Activated CD4-positive, alpha-beta memory T cell treated with anti-CD3 and anti-CD28 coated beads, Interleukin-2, amount 10 ng/mL, durations not matched to agents 7 days and 5 days (primary cell): ENCODE measurements at places on chromosomes 6 and 20. TPM values are rescaled to one million over a fixed set of nuclear protein-coding genes. Genes with fewer than 3 reads are reported as not detected.

DNA sequence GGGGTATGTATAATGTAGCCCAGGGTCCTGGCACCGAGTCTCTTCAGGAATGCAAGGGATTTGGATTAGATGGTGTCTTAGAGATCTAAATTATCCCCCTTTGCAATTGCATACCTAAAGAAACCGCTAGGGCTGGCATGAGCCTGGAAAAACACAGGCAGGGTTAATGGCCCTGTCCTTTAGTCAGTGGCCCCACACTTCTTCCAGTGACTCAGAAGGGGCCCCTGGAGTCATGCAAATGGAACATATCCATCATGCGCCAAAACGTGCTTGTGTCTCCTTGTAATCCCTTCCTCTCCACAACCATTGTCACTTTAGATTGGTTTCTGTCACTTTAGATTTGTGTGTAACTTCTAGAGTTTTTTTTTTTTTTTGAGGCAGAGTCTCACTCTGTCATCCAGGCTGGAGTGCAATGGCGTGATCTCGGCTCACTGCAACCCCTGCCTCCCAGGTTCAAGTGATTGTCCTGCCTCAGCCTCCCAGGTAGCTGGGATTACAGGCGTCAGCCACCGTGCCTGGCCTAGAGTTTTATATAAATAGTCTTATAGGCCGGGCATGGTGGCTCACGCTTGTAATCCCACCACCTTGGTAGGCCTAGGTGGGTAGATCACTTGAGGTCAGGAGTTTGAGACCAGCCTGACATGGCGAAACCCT is 8.7 kb upstream of the MYBL2 start:
- peak overlapping the region; percentile 91 for H3K4me3 ChIP-seq
- H3K27me3 ChIP-seq = no peaks in the 10 kb centered on the region
- peaks cover 18% of the 10 kb centered on the region for H3K4me1 ChIP-seq
- peak; percentile 29 for DNase-seq
- H3K27ac ChIP-seq = peak overlapping the region; percentile 69

- H3K27ac ChIP-seq = no peak overlapping the region
- no peak overlapping the region for H3K4me3 ChIP-seq
- no peaks in the 10 kb centered on the region for H3K27me3 ChIP-seq
- no peak for DNase-seq
- H3K4me1 ChIP-seq = no peaks in the 10 kb centered on the region
Measured at GRCh38 chr6:75178757-75179156, 27.1 kb downstream of the COL12A1 start.

DNA sequence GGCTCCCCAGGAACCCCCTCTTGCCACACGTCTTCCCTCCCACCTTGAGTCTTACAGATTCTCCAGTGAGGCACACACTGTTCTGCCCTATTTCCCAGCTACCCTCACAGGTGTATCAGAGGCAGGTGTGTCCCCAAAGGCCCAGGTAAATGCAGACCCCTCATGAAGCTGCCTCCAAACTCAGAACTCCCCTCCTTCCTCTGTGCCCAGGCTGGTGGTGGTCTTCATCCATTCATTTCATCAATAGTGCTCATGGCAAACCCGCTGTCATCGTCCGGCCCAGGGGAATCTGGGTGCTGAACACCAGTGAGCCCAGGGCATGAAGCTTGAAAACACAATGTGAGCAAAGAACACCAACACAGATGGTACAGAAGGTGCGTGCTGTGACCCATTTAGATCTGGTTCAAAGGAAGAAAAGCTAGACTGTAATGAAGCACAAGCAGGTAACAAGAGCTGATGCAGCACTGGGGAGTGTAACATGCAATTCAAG is 213.1 kb downstream of the SYNDIG1 start:
- no peaks in the 10 kb centered on the region for H3K36me3 ChIP-seq
- DNase-seq = no peak
- no peak overlapping the region for H3K27ac ChIP-seq
- H3K4me1 ChIP-seq = no peaks in the 10 kb centered on the region
- no peak overlapping the region for H3K4me3 ChIP-seq

DNA sequence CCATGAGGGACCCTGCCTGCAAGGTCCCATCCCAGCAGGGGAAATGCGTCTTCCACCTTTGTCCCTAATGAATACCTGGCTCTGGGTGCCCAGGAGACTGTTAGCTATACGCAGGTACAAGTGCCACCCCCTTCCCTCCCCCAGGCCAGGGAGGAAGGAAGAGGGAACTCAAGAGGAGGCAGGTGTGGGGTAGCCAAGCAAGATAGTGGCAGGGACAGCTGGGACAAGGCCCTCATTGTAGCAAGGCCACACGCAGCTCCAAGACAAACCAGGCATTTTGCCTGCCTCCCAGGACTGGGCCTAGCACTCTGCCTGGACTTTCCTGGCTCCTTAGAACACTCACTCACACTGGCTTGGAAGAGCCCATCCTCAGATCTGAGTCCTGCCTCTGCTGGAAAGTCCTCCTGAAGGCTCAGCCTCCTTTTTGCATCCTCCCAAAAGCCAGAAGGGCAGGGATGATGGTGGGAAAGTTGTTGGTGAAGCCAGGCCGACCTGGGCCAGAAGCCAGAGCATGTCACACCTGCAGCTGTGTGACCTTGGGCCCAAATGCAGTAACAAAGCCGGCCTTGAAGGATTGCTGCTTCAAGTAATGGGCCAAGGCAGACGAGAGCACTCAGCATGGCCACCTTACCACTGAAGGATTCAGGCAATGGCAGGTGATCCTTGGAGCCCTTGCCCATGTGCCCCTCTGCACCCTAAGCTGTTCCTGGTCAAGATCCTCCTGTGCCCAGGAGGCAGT is 27.7 kb downstream of the SNPH start:
- no peaks in the 10 kb centered on the region for H3K27me3 ChIP-seq
- no peaks in the 10 kb centered on the region for H3K36me3 ChIP-seq
- no peak for DNase-seq
- H3K27ac ChIP-seq = no peak overlapping the region
- no peaks in the 10 kb centered on the region for H3K4me1 ChIP-seq
- no peak overlapping the region for H3K4me3 ChIP-seq

DNA sequence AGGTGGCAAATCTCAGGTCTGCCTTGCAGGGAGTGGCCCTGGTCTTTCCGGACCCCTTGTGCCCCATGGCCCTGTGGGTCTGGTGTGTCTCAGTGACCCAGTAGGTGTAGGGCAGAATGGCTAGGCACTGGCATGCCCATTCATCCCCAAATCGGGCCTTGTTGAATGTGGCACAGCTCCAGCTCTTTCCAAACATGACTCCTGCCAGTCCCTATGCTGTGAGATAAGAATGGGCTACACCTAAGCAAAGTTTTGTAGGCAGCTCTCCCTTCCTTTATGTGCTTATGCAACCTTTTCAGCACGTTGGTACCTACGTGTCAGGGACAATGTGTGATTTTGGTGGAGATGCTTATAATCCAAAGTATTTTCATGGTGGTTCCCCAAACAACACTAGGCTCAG is 33.9 kb downstream of the FOXO3 start:
- no peak for DNase-seq
- H3K27ac ChIP-seq = no peak overlapping the region
- peaks cover 8% of the 10 kb centered on the region for H3K36me3 ChIP-seq
- H3K4me1 ChIP-seq = peaks cover 56% of the 10 kb centered on the region
- H3K4me3 ChIP-seq = no peak overlapping the region

DNA sequence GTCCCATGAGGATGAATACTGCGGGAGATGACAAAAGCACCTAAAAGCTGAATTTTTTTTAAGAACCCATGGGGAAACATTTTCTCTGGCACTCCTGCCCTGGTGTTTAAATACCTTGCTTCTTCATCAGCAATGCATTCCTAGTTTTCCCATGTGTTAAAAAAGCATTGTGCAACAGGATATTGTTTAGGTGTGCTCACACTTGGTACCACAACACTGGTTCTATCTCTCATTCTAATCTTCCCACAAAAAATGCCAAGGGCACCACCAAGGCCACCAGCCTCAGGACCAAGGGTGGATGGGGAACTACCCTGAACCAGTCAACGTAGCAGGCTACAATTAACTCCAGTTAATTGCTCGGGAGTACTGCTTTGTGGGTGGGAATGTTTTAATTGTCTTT is 50.9 kb downstream of the ALDH5A1 start:
- H3K27me3 ChIP-seq = peaks cover 10% of the 10 kb centered on the region
- no peak for DNase-seq
- peaks cover 5% of the 10 kb centered on the region for H3K4me1 ChIP-seq

DNA sequence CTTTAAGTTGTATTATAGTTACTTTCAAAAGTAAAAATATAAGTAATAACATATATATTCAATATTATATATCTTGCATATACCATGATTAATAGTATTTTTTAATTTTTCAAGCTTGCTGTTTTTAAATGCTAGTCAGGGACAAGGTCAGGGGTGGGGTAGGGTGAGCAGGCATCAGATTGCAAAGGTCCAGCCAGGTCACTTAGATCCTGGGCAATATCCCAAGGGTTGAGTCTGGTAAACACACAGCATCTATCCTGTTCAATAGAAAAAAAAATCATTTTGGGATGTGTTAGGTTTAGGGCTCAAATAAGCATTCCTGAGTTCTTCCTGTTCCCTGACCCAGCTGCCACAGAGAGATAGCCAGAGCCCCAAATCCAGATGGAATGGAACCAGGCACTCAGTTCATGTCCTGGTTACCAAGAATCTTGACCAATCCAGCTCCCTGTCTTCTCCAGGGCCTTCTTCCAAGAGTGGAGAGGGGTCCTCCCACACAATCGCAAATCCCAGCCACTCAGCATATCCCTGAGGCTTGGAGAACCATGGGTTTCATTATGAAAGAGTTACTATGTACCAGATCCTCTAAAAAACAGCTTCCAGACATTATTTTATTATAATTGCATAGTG is 134.9 kb upstream of the TOP1 start:
- no peak for DNase-seq
- H3K4me3 ChIP-seq = no peak overlapping the region
- H3K27ac ChIP-seq = no peak overlapping the region
- H3K27me3 ChIP-seq = peaks cover 22% of the 10 kb centered on the region
- H3K36me3 ChIP-seq = no peaks in the 10 kb centered on the region

- H3K27ac ChIP-seq = no peak overlapping the region
- DNase-seq = no peak
- H3K36me3 ChIP-seq = no peaks in the 10 kb centered on the region
- peaks cover 22% of the 10 kb centered on the region for H3K27me3 ChIP-seq
- H3K4me1 ChIP-seq = no peaks in the 10 kb centered on the region
Measured at GRCh38 chr20:49405062-49405683, 77.3 kb downstream of the KCNB1 start.

FAM217A gene
- total RNA-seq = not detected

- no peak overlapping the region for H3K27ac ChIP-seq
- no peaks in the 10 kb centered on the region for H3K27me3 ChIP-seq
- H3K4me1 ChIP-seq = no peaks in the 10 kb centered on the region
- no peaks in the 10 kb centered on the region for H3K36me3 ChIP-seq
- no peak for DNase-seq
Measured at GRCh38 chr6:122069932-122070331, 329.5 kb upstream of the HSF2 start.

DNA sequence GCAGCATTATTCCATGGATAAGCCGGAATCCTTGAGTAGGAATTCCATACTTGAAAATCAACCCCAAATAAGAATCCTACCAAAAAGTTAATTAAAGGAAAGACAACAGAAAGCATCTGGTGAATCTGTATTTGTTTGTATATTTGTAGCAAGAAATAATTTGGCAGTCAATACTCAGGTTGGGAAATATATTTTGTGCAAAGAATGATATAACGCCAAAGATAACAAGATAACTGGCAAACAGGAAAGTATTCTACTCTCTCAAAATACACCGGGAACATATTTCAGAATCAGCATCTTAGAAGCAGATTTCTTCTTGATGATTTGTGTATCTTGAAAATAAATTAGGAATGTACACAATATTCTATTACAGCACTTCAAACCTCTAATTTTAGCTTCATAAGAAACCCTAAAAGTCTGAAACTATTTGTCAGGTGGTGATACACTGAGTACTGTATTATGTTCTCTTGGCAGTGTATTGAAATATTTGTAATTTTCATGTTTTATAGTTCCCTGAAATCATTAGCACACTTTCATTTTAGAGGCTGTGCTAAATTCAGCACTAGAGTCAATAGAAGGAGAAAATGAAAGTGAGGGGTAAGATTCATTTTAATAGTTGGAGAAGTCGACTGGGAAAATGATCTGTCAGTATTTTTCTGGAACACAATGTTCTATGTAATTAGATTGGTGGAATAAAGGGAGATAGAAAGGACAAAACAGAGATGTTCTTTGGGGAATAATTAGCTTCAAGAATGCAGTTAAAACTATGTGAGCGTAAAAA is 879.7 kb upstream of the GJE1 start:
- no peak for DNase-seq
- H3K4me1 ChIP-seq = no peaks in the 10 kb centered on the region
- no peaks in the 10 kb centered on the region for H3K27me3 ChIP-seq
- no peak overlapping the region for H3K4me3 ChIP-seq
- no peaks in the 10 kb centered on the region for H3K36me3 ChIP-seq
- no peak overlapping the region for H3K27ac ChIP-seq
